ENCODE measurements at places on chromosomes 12 and 14. TPM values are rescaled to one million over a fixed set of nuclear protein-coding genes. Genes with fewer than 3 reads are reported as not detected.
A peak's percentile ranks its signal among the peaks of the same experiment; 100 is the strongest.

The MORN3 gene
- polyA plus RNA-seq = 0.19 TPM

The TXNDC16 gene
- 1.3 TPM for polyA plus RNA-seq

The CLEC6A gene
- polyA plus RNA-seq = not detected

The SOX5 gene
- 0.17 TPM for polyA plus RNA-seq

The CPNE6 gene
- polyA plus RNA-seq = not detected

The EXOC3L4 gene
- polyA plus RNA-seq = 0.51 TPM

DNA sequence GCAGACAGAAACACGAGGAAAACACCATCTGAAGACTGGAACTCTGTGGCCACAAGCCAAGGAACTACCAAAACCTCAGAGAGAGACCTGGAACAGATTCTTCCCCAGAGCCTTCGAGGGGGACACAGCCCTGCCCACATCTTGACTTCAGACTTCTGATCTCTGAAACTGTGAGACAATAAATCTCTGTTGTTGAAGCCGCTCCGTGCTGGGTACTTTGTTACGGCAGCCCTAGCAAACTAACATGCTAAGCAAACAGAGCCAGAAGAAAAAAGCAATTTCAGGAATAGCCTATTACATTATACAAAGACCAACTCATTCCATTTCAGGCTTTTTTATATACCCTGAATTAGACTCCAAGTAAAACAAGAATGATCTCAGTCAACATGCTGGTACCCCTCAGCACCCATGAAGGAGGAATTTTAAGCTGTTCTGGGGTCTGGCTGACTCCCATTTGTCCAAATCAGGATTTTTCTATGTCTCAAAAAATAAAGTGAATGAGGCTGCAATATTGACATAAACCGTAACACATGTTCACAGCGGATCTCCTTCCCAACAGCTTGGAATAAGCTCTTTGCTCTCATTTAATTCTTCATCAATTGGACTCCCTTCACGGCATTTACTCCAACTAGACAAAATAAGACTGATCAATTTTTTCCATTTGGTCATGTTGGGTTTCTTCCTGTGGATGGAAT is 190.1 kb downstream of the FOXN3 start:
- DNase-seq = no peak

- no peak for DNase-seq
Measured at GRCh38 chr12:10031321-10031720, 839 bp downstream of the CLEC9A start.

- DNase-seq = peak; percentile 67
Measured at GRCh38 chr12:124727264-124727800, 136.3 kb downstream of the SCARB1 start.

GRCh38 chr14:89615421-89615820 is 198.4 kb upstream of the FOXN3 start:
- DNase-seq = no peak

DNA sequence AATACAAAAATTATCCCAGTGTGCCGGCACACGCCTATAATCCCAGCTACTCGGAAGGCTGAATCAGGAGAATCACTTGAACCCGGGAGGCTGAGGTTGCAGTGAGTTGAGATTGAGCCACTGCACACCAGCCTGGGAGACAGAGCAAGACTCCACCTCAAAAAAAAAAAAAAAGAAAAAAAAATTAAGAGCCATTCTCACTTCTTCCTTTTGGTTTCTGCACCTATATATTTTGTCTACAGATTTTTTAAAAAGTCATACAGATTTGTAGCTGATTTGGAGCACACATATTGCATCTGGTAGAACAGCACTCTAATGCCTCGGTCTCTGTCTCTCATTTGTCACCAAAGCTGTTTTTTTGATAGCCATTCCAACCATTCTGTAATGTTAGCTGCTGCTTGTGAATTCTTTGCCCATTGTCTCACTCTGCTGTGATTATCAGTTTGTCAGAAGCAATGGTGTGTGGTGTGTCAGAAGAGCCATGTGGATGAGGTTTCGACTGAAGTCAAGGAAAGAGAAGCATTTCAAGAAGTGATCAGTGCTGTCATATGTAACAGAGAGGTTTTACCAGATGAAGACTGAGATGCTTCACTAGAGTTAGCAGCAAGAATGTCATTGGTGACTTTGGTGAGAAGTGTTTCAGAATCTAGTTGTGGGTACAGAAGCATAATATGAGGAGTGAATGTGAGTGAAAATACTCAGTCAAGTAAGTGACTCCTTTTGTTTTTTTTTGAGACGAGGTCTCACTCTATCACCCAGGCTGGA is 8.7 kb upstream of the KTN1 start:
- no peak for DNase-seq

DNA sequence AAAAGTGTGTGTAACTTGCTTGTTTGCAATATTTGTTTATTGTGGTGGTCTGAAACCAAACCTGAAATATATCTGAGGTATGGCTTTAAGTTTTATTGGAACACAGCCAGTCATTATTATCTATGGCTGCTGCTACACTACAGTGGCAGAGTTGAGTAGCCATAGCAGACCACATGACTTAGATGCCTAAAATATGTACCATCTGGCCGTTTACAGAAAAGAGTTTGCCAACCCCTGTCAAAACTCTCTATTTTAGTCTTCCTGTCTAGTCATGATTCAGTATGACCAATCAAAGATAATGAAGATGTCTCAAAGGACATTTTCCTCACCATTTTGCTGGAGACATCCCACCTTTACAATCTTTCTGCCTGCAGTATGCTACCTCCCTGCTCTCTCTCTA is 242.3 kb downstream of the ANO6 start:
- no peak for DNase-seq

DNA sequence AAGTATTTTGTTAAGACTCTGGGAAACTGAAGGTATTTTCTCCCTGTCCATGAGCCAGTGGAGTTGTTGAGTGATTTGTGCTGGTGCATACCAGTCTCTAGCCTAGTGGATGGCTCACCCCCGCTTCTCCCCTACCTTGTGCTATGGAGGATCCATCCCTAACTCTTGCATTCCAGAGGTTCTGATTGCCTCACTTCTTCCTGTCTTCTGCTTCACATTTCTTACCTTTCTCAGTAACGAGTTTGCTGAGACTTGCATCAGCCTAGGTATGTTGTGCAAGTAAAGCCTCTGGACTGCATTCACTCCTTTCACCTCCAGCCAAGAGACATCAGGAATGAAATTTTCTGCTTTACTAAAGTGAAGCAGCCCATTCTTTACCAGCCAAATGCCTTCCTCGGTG is 391.6 kb downstream of the ZFP36L1 start:
- no peak for DNase-seq

- DNase-seq = no peak
Measured at GRCh38 chr14:71648725-71649124, 283.5 kb upstream of the RGS6 start.

GRCh38 chr12:91111366-91112325 is at the start of gene LUM:
Gene LUM, minus strand, starts transcription at chr12:91111494. Its CDS starts 2,515 bp downstream, at chr12:91108979.
- DNase-seq = peak; percentile 15

Data from heart right ventricle (tissue), 16 donors.